ENCODE measurements at places on chromosomes 12 and 14.

- no peak for DNase-seq
Measured at GRCh38 chr14:59265808-59266207, 77.3 kb downstream of the DAAM1 start.

DNA sequence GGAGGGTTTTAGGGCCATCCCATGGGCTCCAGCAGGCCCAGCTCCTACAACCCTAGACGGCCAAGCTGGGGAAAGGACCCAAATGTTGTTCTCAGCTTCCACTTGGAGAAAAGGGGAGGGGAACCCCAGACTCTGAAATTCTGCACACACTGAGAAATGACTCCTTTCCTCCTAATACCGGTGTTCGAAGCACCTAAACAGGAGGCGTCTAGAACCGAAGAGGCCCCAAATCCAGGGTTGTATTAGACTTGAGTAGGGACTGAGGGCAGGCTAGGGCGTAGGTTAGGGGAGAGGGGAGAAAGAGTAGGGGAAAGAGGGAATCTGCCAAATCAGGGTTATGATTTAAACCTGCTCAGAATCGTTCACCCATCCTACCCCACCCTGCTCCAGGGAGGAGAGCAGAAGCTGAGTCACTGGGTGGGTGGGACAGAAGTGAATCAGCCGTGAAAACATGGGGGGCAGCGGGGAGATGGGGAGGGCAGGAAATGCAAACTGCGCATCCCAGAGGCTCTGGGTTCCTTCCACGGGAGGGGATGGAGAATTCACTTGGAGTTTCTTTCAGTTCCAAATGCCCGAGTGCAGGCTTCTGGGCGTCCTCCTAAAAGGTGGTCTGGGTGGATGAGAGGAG, 1.0 kb downstream of the IGFBP6 start:
- DNase-seq, result no peak

DNA sequence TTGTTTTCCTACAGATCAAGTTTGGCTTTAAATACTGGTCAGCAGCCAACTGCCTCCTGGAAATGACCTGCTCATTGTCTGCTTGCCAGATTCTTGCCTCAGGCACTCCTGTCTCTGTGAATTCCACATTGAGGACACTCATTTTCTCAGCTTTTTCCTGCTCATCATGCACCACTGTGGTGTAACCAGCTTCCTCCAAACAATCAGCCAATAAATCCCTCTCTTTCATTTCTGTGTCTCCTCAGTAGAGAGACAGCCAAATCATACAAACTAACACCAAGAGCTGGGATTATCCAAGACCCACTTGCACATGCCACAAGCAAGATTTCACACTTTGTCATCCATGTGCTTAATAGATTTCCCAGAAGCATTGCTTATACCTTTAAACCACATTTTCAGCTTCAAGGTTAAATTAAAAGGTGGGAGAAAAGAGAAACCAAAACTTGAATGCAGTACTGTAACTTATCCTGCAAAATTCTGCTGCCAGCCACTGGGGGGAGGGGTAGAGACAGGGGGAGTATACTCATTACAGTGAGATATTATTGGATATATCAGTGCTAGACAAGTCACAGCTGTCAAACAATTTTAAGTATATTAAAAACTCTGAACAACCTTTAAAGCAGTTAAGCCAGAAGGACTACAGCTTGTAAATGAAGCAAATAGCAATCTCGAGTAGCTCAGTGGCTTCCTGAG, 105.0 kb downstream of the PPP2R5E start:
- DNase-seq, result peak; percentile 56

DNA sequence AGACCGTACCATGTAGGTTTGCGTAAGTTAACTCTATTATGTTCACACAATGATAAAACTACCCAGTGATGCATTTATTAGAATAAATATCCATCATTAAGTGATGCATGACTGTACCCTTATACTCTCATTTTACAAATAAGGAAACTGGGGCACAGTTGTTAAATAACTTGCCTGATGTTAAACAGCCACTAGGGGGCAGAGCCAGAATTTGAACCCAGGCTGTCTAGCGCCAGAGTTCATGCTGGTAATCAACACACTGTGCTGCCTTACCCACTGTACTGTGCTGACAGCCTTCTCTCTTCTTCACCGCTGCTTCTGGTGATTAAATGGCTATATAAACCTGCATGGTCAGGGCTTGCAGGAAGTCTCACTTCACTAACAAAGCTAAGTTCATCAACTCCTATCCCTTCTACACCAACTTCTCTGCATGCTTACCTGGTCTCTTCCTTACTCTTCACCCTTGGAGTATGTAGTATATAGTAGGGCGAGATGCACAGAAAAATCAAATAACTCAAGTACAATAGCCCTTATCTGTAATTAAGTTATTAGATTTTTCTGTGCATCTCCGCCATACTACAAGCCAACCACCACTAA, 43.6 kb upstream of the APPL2 start:
- DNase-seq, result peak; percentile 73

DNA sequence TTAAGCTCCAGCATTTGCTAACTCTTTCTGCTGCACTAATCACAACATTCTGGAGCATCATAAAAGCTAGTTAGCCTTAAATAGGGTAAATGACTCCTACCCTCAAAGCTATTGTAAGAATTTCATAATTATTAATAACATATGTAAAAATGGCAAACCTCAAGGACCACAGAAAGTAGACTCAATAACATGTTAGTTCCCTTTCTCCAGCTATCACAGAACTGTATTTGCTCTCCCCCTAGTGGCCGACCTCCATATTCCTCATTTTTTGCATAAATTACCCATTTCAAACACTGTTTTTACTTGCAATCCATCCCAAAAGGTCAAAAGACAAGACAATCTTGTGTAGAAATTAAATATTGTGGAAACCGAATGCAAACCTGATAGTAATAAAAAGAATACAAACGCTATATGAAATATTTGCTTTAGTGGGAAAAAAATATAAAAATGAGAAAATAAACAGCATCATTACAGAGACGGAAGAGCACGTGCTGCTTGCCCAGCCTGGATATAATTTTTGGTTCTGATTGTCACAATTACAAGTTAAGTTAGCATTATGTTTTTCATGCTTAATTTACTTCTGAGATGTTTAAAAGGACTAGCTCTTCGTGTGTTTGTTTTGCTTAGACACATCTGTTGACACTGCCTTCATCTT, 97.9 kb downstream of the RERGL start:
- DNase-seq, result peak; percentile 64

GRCh38 chr12:122081083-122081696, 2.6 kb downstream of the MLXIP start:
- DNase-seq, result no peak

- DNase-seq, result no peak
Measured at GRCh38 chr14:104931304-104931770, 6.7 kb downstream of the PLD4 start.

DNA sequence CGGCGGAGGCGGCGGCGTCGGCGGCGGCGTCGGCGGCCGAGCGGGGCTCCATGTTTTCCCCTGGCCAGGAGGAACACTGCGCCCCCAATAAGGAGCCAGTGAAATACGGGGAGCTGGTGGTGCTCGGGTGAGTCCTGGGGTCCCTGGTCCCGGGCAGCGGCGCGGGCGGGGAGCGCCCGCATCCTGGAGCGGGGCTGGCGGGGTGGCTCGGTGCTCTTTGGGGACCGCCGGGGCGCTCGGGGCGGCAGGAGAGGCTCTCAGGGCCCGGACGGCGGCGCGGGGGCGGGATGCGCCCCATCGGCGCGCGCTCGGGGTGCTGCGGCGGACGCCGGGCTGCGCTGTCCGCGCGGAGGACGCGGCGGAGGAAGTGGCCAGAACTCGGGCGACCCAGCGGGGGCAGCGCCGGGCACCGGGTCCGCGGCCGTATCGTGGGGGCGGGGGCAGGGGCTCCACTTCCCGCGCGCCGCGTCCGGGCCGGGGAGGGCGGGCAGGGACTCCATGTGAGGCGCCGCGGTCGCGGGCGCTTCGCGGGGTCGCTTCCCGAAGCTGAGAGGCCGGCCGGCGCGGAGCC, 485 bp downstream of the PELI2 start:
- DNase-seq, result no peak

- DNase-seq, result no peak
Measured at GRCh38 chr14:64806862-64807495, 72.7 kb downstream of the SPTB start.

DNA sequence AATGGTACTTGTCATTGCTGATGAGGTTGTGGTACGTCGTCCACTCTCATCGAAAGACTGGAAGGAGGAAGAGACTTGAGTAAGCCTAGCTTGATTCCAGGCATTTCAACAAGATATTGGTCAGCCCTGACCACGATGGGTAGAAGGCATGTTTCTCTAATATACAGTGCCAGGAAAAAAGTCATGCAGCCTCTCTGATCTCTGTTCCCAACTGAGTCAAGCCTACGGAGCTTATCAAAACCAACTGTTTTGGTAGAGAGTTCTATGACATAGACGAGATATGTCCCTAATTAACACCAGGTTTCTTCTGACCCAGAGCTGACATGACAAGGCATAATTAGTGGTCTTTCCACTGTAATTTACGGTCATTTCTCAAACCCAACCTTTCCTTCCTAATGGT, 58.5 kb downstream of the NIN start:
- DNase-seq, result no peak

DNA sequence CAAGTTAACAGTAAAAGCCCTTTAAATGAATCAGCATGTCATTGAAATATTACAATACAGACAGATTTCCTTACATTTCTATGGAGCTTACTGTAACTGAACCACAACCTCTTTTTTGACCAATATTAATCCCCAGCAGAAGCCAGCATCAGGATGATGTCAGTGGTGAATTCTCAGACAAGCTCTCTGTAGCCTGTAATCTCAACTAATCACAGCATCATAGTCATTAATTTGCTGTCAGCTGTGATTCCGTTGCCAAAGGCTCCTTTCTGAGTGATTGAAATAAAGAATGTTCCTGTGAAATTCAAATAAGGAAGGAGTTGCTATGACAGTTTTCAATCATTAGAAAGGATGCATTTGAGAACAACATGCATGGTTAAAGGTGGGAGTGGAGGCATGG, 323.1 kb downstream of the PDZRN4 start:
- no peak for DNase-seq

- no peak for DNase-seq
Measured at GRCh38 chr14:37056473-37056872, 115.9 kb downstream of the SLC25A21 start.

DNA sequence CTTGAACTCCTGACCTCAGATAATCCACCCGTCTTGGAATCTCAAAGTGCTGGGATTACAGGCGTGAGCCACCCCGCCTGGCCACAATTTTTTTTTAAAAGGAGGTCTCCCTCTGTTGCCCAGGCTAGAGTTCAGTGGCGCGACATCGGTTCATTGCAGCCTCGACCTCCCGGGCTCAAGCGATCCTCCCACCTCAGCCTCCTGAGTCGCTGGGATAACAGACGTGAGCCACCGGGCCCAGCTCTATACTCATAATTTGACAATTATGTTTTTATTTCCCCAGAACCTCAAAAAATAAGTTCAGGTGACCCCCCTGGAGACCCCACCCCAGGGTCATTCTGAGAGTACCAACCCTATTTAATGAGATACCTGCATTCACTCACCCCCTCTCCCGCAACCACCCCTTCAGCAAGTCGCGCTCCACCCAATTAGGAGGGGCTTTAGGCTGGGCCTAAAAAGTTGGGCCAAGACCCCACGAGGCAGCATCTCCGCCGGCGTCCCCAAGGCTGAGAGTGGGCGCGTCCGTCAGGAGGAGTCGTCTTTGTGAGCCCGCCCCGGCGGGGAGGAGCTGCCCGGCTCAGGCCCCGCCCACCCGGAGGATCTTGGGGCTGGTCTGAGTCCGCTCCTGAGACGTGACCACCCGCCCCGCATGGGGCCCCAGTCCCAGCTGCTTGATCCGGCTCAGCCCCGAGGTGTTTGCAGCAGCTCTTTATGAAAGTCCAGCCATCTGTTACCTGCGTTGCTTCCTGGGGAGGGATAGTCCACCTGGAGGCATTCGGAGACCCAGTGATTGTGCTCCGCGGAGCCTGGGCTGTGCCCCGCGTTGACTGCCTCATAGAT, at the start of gene ANKRD33:
TSS of gene ANKRD33 (plus strand) at position 628 of the 840 bp plus-strand sequence. CDS start at position 712, 84 bp downstream.
- DNase-seq, result no peak

- DNase-seq, result peak; percentile 65
Measured at GRCh38 chr12:101670007-101670671, 27.3 kb upstream of the CHPT1 start.

- DNase-seq, result peak; percentile 22
Measured at GRCh38 chr12:58804749-58805148, 115.6 kb downstream of the LRIG3 start.

DNA sequence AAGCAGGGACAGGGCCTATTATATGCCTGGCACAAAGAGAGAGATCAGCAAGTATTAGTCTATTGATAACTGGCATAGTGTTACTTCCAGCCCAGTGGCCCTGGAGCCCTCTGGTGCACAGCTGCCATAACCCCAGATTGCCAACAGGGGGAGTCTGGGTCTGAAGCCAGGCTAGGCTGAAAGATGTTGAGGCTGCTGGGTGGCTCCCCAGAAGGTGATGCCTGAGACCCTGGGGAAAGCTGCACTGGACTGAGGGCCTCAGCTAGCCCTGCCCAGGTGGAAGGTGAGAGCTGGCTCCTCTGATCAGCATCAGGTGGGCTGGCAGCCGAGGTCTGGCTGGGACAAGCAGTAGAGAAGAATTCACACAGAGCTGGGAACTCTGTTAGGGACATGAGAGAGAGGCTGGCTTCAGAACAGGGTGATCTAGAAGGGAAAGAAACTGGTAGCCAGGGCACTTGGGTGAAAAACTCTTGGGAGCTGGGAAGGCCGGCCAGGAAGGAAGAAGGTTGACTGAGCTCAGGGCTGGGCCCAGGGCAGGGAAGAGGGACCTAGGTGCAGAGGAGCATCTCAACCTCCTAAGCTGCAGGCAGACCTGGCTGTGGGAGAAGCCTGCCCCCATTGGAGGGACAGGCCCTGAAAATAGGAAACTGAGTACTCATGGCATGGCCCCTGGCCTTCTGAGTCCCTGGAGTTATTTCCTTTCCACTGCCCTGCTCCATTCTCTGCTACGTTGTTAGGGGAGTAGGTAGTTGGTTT, 3.9 kb downstream of the GZMH start:
- no peak for DNase-seq

DNA sequence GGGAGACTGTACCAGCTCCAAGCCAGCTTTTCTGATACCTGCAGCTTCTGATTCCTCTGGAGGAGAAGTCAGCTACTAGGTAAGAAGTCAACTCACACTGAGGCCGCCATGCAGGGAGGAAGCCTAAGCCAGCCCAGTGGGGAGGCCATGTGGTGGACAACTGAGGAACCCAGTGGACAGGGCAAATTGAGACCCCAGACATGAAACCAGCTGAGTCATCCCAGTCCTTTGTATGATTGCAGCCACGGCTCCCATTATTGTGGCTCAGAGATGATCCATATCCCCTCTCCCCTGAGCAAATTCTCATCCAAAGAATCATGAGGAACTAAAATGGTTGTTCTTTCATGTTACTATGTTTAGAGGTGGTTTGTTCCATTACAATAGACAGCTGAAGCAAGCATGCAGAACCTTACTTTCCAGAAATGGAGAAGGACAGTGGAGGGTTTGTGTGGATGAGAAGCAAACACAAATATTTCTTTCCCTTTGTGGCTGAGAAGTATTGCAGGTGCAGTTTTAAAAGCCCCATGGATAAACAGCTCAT, 1147.3 kb upstream of the TMEM132C start:
- no peak for DNase-seq

DNA sequence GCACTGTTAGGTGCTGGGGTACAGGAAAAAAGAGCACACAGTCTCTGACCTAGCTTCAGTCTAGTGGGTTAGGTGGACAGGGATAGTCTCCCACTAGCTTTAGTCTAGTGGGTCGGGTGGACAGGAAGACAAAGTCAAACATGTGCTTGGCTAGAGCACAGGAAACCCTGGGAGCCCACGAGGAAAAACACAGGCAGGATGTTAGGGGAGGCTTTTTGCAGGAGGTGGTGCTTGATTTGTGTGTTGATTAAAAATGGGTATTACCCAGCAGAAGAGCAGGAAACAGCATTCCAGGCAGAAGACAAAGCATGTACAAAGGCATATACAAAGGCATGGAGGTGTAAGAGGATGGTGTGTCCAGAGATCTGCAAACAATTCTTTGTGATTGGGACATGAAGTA, 23.3 kb downstream of the SLC38A2 start:
- no peak for DNase-seq
